ENCODE measurements at places on chromosomes 5 and 9.

DNA sequence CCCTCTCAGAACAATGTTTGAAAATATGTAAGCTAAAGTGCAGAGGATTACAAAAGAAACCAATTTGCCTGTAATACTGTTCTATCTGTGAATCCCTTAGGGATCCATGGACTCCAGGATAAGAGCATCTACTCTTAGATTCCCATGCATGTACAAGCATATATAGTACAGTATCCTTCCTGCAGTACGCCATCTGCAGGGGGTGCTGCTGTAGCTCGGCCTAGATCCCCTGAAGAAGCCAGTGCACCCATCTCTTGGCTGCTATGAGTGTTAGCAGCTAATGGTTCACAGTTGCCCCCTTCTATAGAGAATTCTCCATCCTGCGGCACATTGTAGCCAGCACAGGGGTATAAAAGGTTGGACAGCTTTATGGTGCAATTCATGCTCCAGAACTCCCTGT is 61.8 kb upstream of the SLC30A5 start:
- DNase-seq = no peak

DNA sequence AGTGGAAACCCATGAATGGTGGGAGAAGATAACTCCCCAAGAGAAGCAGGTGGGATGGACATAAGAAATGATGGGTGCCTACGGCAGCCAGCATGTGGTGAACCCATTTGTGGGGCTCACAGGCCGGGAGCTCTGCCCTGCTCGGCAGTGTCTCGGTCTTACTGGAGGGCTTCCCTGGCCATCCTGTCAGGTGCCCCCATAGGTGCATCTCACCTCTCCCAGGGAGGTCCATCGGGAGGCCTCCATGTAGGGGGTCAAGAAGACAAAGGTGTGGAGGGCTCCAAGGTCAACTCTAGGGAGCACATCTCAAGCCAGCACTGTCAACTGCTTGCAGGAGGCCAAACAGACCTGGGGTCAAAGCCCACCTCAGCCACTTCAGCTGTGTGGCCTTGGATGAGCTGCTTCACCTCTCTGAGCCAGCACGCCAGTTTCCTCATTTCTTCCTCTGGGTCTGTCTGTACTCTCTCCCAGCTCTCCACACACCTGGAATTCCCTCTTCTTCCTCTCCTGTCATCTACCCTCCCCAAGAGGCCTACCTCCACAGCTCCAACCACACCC is 10.5 kb upstream of the ADGRD2 start:
- DNase-seq = no peak

DNA sequence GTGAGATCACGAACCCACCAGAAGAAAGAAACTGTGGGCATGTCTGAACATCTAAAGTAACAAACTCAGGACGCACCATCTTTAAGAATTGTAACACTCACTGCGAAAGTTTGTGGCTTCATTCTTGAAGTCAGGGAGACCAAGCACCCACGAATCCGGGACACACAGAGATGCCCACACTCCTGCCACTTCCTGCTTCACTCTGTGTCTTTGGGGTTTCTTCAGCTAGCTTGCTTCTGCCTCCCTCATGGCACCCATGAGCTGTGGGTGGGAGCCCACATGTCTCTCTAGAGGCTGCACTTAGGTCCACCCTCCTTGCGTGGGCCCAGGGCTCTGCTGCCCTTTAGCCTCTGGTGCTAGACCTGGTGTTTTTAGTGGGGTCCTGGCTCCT is 61.2 kb upstream of the CNOT6 start:
- no peak for DNase-seq

DNA sequence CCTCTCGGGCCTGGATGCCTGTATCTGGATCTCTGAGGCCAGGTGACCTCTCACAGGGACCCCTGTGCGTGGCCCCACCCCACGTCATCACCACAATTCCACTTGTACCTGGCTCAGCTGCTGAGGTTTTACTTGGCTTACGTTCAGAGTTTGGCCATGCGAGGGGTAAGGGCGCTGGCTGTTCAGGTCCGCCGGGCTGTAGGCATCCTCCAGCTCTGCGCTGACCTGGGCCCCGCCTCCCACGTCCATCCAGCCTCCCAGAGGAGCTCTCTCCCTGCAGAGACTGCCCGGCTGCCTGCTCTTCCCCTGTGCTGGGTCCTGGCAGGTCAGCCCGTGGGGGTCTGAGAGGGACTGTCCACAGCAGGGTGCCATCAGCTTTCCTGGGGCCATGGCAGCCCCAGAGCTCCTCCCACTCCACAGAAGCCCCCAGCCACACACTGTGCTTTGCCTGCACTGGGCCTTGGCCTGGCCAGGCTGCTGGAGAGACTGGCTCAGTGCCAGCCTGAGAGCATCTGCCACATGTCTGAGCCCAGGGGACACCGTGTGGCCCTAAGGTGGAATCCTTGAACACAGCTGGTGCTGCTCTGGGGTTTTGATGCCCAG is 43.6 kb downstream of the SLC6A3 start:
- no peak for DNase-seq

GRCh38 chr5:17255471-17256021 is 38.1 kb downstream of the BASP1 start:
- DNase-seq = no peak

DNA sequence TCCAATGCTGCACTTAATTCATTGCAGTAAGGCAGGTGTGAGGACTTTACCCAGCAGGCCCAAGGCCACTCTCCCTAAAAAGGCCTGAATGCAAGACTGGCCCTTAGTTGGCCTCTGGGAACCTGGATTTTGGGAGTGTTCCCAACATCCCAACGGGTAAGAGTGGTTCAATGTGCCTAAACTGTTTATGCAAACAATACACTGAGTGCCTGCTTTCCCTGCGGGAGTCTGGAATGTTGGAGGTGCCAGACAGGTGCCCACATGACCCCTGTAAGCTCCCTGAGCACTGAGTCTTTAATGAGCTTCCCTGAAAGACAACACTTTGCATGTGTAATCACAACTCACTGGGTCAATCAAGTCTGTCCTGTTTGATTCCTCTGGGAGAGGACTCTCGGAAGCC is 37.4 kb downstream of the NSUN2 start:
- DNase-seq = no peak

- no peak for DNase-seq
These were observed 278.1 kb upstream of the DAB2 start for GRCh38 chr5:39702928-39703327.

DNA sequence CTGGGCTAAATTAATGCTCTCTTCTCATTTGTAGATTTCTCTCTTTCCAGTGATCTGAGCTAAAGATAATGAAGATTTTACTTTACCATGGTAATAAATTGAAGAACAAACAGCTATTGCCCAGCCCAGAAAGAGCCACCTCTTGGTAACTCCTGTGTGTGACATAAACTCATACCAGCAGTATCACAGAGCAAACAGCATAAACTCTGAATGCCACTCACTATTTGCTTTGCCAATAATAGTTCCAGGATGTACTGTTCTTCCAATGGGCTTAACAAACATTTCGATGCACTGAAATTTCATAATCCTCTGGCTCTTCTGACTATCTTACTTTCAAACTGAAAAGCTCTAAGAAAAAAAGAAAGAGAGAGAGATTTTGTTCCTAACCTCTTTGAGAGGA is 69.8 kb upstream of the RASEF start:
- DNase-seq = no peak

DNA sequence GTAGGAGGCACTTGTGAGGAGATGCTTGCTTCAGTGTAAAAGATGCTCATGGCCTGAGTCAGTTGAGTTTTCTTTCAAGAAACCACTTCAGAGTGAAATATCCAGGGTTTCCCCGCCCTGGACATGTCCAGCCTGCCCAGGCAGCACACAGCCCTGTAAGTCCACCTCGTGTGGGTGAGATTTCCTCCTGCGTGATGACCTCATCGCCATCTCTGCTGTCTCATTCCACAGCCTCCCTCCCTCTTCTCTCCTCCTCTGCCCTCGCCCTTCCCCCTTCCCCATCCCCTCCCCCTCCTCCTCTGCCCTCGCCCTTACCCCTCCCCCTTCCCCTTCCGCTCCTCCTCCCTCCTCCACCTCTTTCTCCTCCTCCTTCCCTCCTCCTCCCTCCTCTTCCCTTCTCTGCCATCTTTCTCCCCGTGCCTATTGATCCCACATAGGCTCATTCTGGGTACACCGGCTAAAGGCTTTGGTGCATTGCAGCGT is 34.0 kb upstream of the NCS1 start:
- no peak for DNase-seq

GRCh38 chr5:16763211-16763610 is 146.4 kb upstream of the RETREG1 start:
- DNase-seq = no peak

DNA sequence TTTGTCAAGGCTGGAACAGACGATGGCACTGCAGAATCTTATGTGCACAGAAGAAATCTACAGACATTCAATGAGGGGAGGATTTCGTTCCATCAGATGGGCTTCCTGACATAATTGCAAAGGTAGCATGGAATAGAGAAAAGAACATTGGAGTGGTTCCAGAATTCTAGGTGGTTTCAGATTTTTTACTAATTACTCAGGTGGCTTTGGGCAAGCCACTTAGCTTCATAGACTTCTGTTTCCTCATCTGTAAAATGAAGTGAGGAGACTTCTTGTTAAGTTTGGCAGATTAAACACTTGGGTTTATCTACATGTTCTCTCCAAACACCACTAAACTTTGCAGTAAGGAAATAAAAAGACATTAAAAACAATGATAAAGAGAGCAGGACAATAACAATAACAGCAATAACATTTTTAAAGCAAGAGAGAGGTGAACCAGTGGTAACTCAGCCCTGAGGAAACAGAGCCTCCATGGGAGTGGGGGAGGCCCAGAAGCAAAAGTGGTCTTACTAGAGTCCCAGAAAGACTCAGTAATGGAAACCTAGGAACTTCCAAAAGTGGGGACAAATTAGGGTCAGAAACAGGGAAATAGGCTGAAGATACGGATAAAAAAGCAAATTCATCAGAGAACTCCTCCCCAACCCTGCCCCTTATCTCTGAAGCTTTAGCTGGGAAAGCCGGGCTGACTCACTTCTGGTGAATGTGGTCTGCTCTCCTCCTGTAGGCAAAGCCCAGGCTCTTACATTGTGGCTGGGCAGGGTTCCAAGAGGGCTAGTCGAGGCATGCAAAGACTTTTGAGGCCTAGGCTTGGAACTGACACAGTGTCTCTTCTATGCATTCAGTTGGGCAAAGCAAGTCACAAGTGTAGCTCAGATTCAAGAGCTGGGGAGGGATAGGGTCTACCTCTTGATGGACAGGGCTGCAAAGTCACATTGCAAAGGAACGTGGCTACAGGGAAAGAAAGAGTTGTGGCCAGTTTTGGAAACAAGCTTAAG is 11.8 kb upstream of the ACTBL2 start:
- DNase-seq = peak; percentile 48

DNA sequence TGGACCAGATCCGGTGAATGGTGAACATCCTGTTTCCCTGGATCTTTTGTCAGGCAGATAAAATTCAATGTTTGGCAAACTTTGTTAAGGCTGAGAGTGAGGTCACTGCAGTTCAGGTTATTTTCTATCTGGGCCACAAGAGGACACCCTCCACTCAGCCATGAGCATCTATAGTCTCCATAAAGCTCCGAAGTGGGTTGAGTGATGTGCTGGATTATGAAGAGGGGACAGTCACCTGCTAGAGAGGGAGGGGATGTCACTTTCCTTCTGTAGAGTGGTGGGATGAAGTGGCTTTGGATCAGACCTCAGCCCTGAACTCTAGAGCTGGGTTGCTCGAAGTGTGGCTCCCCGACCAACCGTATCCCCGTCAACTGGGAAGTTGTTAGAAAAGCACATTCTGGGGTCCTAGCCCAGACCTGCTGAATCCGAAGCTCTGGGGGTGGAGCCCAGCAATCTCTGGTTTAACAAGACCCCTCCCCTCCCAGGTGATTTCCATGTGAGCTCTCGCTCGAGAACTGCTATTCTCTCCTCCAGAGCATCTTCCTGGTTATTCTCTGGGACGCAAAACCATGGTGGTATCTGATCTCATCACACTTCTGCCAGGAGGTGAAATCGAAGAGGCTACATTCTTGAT is 31.8 kb upstream of the FGF1 start:
- DNase-seq = no peak

DNA sequence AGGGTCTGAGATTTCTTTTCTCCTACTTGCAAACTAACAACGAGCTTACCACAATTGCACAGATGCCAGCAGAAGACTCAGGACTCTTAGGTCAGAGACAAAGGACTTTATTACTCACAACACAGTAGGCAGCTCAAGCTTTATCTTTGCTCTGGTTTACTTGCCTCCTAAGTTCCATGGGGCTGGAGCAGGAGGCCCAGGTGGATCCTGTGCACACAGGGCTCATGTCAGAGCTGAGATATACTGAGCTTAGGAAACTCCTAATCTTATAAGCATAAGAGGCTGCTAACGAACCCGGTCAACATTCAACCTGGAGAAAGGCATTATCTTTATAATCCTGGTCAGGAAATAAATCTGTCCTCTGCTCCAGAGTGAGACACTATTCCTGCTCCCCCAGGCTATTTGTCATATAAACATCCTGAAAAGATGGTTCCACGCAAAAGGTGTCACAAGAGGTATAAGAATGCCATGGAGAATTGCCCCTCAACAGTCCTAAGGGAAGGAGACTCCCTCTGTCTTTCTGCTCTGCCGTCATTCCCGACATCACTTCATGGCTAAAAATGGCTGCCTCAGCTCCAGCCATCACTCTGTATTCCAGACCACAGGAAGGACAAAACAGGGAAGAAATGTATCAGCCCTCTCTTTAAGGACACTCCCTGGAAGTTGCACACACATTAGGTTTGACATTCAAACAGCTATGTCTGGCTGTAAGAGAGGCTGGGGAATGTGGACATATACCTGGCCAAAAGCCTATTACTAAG is 16.2 kb downstream of the DUSP1 start:
- DNase-seq = no peak

GRCh38 chr9:136722969-136723356 is 10.6 kb downstream of the DIPK1B start:
- no peak for DNase-seq

GRCh38 chr9:131723632-131724031 is 16.2 kb downstream of the RAPGEF1 start:
- DNase-seq = no peak

GRCh38 chr5:132008163-132008473 is 3.3 kb downstream of the ACSL6 start:
- no peak for DNase-seq

GRCh38 chr9:371349-371748 is 156.7 kb downstream of the DOCK8 start:
- DNase-seq = no peak

DNA sequence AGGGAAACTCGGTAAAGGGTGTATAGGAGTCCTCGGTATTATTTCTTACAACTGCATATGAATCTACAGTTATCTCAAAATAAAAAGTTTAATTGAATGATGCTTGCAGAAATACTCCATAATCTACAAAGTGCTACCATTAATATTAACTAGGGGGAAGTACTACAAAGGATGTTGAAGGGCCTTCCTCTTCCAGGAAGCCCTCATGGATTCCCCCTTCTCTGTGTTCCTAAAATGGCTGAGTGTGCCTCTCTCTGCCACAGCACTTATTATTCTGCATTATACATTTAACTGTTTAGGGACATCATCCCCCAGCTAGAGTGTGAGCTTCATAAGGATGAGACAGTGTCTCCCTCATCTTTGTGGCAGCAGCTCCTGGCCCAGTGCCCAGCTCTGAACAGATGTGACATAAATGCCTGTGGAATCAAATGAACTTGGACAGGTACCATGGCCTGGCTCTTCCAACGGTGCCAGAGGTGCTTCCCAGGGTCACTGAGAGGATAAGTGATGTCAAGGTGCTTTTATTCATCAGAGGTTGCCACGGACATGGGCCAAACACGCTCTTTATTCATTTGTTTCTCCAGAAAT is 99.5 kb downstream of the PAX5 start:
- no peak for DNase-seq

GRCh38 chr5:27748847-27749246 is 710.5 kb upstream of the CDH9 start:
- DNase-seq = no peak

All from brain pericyte (primary cell).